ENCODE measurements at places on chromosomes 5 and 9.
A peak's percentile ranks its signal among the peaks of the same experiment; 100 is the strongest.

DNA sequence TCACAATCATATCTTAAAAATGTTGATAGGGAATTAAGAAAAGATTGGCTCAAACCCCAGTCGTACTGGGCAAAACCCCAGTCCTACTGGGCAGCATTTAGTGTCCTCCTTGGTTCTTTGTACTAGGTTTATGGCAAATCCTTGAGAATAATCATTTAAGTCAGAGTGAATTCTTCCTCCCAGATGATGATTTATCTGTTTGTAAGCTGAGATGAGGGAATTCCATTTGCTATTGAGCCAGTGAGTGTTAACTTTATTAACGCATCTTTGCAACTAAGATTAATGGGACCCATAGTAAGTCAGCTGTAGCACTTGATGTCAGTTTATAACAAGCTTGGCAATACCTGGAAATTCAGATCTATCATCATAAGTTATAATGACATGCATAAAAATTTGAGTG, 821.8 kb upstream of the DMAC1 start:
- DNase-seq = no peak

DNA sequence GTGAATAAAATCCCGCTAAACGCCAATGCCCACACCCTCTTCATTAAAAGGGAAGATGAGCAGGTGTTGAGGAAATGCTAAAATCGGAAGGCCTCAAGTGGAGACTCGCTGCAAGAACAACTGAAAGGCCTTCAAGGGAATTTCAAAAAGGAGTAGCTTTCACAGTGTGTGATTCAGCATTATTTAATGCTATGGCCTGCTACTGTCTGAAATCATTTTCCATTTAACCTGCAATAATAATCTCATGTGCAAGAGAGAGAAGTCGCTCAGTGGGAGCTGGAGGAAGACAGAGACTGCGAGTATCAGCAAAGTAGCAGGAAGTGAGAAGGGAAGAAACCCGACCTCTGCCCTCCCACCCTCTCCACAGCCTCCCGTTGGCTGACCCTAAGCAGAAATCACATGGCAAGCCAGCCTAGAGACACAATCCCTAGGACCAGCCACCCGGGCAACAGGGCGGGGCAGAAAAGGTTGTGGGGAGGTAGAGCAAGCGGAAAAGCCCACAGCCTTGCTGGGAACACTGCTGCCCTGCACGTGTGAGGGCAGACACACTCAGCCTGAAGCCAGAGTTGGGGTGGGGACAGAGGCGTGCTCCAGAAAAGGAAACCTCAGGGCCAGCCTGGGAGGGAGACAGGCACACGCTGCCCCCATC, 39.9 kb upstream of the CTSL start:
- no peak for DNase-seq

DNA sequence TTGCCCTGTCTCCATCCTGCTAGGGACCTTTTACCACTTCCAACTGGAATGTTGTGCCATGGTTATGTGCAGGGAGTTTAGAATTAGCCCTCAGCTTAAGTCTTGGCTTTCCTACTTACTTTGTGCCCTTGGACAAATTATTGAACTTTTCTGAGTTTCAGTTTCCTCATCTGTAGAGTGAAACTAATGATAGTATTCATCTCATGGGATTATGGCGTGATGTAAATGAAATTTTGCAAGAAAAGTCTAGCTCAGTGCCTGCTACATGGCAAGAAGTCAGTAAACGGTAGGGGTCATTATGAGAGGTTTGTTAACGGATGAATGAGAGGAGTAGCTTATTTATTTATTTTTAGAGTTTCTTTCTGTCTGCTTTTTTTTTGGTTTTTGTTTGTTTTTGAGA, 1.8 kb downstream of the MVB12B start:
- DNase-seq = no peak

DNA sequence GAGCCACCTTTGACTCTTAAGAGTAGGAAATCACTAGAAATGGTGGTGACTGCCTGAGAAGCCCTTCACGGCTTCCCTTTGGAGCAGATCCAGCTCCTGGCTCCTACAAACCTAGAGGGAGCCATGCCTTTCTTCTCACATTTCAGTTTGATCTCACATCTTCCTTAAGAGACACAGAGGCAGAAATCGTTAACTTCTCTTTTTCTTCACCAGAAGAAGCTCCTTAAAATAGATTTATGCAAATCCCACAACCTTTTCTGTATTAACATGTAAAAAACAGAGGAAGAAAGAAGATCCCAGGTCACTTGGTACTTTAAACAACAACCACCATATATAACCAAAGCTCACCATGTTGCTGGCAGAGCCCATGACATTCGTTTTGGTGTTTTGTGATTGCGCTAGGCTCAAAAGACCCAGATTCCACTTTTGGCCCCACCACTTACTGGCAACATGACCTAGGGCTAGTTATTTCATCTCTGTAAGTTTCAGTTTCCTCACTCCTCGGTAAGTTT, 29.6 kb downstream of the PAX5 start:
- no peak for DNase-seq

DNA sequence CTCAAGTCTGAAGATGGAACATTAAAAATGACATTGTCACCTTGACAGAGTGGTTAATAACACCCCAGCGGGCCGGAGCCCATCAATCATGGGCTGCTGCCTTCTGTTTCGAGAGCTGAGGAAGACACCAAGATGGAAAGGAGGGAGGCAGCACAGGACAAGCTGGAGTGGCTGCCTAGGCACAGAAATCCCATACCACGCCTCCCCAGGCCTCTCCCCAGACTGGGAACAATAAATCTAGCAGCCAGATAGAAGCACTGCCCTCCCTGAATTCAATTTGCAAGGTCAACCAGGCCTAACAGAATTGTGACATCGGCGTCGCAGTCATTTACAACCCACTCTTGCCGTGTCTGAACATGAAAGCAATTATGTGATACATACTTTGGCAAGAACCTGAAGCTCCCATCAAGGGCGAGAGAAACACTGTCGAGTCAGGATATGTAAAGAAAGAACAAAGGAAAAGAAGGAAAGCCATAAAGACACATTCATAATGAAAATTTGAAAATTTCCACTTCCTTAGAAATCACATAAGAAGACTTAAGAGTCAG, 35.4 kb upstream of the ZNF354A start:
- no peak for DNase-seq

DNA sequence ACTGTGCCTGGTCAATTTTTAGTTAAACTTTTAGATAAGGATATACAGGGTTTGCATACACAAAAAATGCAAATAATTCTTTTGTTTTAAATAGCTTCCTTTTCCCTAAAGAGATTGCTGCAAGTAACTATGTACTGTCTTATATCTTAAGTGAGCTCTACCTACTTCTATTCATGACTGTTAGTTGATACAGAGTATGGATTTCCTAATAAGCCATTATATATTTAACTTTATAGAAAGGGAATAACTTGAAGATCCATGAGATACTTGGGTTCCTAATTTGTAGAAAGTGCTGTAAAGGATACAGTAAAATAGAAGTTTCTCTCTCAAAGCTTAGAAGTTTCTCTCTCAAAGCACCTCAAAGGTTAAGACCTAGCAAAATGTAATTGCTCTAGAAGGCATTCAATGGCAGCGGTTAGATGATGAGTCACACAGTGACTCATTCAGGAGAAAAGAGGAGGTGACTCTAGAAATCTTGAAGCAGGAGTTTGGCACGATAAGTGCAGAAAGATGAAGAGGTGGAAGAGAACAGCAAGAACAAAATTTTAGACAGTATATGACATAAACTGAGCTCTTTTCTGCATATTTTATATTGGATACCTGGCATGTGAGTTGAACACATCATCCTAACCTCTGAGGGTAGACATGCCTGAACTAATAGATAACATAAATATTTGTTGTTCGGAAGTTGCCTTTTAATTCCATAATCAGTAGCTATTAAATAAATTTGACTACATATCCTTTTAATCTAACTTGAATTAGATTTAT, 5.5 kb upstream of the DNAJC21 start:
- no peak for DNase-seq

DNA sequence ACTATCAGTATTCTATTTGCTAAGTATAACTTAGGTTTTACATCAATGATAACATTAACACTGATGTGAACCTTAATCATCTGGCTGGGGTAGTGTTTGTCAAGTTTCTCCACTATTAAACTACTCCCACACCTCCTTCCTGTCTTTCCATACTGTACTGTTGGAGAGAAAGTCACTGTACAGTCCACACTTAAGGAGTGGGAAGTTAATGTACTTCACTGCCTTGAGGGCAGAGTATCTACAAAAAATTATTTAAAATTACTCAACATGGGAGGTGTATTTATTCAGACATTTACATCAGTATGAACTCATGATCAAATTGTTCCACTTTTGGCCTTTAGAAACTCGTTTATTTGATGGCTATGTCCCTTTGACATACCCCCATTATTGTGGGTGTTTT, 11.9 kb downstream of the UHRF2 start:
- DNase-seq = no peak

GRCh38 chr5:54415896-54416601, 39.5 kb upstream of the HSPB3 start:
- DNase-seq = no peak

GRCh38 chr5:8756498-8757084, 789.3 kb downstream of the SEMA5A start:
- no peak for DNase-seq

DNA sequence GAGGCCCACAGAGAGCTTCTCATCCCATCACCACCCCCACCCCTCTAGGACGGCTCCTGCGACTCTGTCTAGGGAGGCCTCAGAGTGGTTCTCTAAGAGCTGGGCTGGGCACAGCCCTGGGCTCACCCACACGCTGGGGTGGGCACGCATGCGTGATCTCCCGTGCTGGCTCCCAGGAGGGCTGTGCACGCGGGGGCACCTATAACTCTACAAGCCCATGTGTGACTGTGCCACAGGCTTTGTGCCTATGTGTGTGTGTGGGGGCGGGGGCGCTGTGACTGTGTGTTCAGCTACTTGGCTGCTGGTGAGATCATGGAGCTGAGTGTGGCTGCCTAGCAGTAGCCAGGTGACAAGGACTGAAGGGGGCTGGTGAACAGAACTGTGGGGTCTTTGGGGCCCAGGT, 32.2 kb downstream of the NDUFA8 start:
- DNase-seq = no peak

- peak; percentile 62 for DNase-seq
Measured at GRCh38 chr9:34989946-34990635, 546 bp downstream of the DNAJB5 start.

GRCh38 chr9:72476617-72477437, 44.6 kb upstream of the TMC1 start:
- no peak for DNase-seq

GRCh38 chr9:69421908-69422801, 97.1 kb downstream of the ENTREP1 start:
- DNase-seq = peak; percentile 47

- DNase-seq = no peak
Measured at GRCh38 chr5:135229679-135230132, 169.3 kb downstream of the MACROH2A1 start.

- no peak for DNase-seq
Measured at GRCh38 chr5:34717426-34718327, 61.5 kb downstream of the RAI14 start.

GRCh38 chr5:71633255-71634155, 46.4 kb downstream of the MCCC2 start:
- DNase-seq = no peak

- no peak for DNase-seq
Measured at GRCh38 chr9:124663046-124663961, 107.8 kb downstream of the NR6A1 start.

DNA sequence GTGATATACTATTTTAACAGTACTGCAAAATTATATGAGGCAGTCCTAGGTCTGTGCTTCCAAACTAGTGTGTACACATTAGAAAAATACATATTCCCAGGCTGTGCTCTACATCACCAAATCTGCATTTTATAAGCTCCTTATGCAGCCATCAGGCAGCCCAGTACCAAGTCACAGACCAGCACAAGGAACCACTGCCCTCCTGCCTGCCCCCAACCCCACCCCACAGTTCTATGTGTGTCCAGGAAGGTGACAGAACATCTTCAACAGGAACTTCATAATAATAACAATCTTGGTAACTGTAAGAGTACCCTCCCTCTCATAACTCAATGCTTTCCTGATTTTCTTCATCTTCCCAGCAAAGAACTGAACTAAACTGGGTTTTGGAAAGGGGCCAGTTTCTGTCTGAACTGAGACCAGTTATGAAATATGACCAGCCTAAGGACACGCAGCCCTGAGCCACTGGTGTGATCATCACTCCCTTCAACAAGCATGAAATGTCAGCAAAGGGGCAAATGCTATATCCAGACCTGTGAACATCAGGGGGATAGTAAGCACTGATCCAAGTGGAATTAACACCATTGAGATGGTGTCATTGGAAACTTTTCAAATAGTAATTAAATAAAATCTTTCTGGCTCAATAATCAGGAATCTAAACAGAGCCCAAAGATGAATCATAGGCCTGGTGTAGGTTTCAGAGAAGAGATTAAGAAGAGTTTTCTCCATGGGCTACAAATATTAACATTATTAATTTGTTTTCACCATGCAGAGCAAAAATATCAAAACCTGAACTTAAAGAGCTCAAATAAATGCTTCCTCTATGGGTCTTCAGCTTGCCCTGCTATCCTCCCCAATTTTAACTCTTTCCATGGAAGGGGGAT, 82.1 kb downstream of the DPYSL3 start:
- DNase-seq = no peak

Measured in mesothelial cell of epicardium (in vitro differentiated cells).